ENCODE measurements at places on chromosomes 5 and 9.

- no peak for DNase-seq
Observed at GRCh38 chr9:13364271-13365000, 84.9 kb upstream of the MPDZ start.

- DNase-seq = no peak
Observed at GRCh38 chr5:159878988-159879471, 37.3 kb upstream of the ADRA1B start.

DNA sequence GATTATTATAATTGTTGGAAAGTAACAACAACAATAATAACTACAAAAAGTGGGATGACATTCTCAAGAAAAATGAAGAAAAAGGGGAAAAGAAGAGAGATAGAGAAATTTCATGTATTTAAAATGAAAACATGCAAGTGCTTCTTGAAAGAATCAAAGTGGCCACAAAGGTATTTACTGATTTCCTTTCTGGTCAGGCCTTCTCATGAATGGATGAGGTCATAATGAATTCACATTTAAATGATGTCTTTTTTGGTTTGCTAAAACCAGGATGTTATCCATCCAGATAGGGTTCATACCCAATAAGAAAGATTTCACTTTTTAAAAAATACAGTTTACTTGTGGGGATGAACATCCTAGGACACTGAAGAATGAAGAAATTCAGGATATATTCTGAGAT, 446.4 kb upstream of the PTGER4 start:
- DNase-seq = no peak

DNA sequence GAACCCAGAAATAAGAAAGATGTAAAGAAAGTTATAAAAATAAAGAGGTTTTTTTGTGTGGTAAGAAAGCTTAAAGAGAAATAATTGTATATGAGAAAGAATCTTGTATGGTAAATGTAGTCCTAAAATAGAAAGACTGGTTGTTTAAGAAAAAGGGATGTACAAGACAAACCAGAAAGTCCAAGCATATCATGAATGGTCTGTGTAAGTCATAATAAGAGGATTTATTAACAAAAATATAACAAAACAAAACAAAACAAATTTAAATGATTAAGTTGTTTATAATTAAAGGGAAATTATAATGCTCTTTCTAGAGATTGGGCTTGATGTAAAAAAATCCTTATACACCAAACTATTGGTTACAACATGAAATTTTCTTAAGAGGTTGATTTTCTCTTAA, 590.4 kb upstream of the PTGER4 start:
- DNase-seq = no peak

- no peak for DNase-seq
Observed at GRCh38 chr9:89021154-89021803, 30.0 kb downstream of the S1PR3 start.

DNA sequence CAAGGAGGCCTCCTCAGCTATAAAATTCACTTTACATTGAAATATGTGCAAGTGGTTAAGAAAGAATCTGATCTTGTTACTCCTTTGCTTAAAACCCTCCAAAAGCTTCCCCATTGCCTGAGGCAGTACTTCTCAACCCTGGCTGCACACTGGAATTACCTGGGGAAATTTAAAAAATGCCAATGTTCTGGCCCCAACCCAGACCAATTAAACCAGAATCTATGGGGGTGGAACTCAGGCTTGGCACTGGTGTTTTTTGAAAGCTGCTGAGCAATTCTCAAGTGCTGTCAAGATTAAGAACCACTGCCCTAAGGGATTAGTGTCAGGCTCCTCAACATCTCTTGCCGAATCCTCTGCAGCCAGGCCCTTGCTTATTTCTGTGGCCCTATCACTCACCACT, 269.6 kb downstream of the ELAVL2 start:
- no peak for DNase-seq

- no peak for DNase-seq
Observed at GRCh38 chr9:73133022-73133651, 18.5 kb upstream of the ANXA1 start.

GRCh38 chr9:36905101-36906066, 128.7 kb downstream of the PAX5 start:
- no peak for DNase-seq

DNA sequence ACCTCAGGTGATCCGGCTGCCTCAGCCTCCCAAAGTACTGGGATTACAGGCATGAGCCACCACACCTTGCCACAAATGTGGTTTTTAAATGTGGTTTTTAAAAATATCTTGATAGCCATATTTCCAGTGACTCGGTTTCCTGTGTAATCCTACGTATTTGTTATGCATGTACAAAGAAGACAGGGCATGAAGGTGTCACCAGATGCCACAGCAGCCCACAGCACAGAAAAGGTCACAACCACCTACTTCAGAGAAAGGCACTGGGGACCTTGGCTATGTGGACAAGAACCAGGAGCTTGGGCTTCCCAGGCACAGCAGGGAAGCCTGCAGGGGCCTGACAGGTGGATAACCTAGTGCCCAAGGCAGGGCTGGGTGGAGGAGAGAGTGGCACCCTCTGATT, 38.0 kb downstream of the C9orf50 start:
- DNase-seq = no peak

DNA sequence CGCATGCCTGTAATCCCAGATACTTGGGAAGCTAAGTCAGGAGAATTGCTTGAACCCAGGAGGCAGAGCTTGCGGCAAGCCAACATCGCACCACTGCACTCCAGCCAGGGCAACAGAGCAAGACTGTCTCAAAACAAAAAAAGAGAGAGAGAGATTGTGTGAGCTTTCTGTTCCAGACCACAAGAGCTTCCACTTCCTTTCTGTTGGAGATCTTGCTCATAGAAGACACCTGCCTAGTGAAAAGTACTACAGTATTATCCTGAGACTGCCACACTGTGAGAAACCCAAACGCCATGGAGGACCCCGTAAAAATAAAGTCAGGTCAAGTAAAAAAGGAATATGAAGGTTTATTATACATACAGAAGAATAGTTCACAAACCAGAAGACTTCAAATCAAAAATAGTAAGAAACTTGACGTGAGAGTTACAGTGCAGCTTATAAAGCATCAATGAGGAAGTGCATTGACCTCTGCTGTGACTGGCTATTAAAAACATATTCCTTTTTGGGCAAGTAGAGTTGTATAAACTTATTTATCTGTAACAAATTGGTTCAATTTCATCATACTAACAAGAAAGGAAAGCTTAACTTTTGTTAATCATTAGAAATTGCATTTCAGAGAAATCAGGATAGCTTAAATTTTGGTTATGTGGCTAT, 4.3 kb upstream of the EMB start:
- DNase-seq = no peak

DNA sequence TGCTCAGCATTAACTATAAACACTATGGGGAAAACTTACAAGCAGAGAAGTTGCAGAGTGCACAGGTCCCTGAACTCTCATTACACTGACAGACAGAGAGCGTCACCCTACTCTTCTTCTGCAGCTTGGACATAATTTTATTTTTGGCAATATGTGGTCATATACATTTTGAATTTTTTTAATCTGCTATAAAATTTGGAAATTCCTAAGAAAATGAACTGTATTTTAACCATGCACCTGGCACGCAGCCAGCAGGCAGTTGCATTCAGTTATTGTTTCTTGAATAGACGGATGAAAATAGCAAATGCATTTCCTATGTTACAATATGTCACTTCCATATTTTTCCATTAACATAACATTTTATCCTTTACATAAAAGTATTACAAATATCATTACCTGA, 100.2 kb downstream of the SLC25A46 start:
- no peak for DNase-seq

GRCh38 chr5:167392240-167392639, 899.2 kb upstream of the WWC1 start:
- DNase-seq = no peak

GRCh38 chr9:21294904-21295538, 10.1 kb downstream of the IFNA5 start:
- no peak for DNase-seq

GRCh38 chr9:92176068-92176799, 61.0 kb upstream of the SPTLC1 start:
- no peak for DNase-seq

- no peak for DNase-seq
Observed at GRCh38 chr5:94847019-94847418, 228.6 kb downstream of the SLF1 start.

DNA sequence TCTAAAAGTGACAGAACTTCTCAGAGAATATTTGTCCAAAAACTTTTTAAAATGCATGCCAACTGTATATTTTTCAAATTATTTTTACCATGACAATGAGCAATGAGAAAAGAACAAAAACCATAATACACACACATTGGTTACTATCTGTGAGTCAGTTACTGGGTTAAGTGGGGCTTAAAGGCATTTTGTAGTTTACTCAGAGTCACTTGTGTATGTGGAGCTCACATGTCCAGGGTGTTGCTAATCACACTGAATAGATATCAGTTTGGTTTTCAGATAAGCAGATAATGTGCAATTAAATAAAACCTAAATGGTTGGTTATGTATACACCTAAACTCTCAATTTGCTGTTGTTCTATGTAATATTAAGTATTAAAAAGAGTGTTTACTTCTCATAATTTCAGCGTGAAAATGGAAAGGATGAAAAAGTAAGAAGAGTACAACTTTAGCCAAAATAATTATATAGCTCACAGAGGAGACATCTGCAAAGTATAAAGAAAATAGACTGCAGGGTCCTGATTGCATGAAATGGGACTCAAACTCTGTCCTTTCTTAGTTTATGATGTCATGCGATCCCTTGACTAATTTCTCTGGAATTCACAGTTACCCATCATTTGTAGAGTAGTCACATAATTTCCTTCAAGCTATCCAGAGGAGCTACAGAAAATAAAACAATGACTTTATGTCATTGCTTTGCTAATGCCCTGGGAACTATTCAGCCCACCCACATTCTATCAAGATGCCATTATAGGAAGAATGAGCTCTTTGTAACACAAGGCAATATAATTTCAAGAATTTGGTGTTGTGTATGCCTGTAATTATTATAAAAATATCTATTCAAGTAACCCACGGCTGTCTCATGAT, 388.0 kb upstream of the ZNF608 start:
- DNase-seq = no peak

- DNase-seq = no peak
Observed at GRCh38 chr9:130672933-130673615, 8.7 kb downstream of the PRDM12 start.

DNA sequence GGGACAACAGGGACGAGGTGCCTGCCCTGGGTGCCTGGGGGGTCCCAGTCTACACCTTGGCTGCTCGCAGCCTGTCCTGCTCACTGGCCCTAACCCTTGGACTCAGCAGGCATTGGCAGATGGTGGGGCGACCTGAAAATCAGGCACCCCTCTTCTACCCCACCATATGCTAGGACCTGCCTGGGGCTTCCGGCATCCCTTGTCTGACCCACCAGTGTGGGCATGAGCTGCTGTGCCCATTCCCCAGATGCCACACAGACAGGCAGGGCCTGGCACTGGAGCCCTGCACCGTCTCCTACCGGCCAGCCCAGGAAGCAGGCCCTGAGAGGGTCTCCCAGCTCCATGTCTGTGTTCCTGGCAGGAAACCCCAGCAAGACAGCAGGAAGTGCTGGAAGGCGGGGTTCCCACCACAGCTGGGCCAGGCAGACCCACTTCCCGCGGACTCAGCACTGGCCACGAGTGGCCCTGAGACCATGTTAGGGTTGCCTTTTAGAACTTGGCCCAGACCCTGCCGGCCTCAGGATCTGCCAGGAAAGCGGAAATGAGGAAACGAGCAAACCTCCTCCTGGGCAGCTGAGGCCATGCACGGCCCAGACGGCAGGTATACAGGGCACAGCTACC, 3.1 kb downstream of the NINJ1 start:
- no peak for DNase-seq

DNA sequence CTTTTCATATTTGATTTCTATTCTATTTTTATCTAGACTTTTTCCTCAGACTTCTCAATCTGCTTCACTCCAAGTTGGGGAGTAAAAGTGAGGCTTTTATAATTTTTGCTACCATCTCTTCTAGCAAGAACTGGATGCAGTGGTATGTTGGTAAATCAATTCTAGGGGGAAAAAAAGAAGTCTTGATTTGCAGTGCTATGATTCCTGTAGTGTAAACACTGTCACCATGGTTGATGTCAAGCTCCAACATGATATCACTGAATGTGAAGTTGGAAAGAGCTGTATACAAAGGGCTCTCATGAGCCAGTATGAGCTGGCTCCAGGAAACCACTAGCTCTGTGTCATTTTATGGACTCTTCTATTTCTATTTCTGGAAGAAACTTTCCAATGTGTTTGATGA, 439.2 kb downstream of the NTRK2 start:
- DNase-seq = no peak
